ENCODE measurements at places on chromosomes 3 and 15.

DNA sequence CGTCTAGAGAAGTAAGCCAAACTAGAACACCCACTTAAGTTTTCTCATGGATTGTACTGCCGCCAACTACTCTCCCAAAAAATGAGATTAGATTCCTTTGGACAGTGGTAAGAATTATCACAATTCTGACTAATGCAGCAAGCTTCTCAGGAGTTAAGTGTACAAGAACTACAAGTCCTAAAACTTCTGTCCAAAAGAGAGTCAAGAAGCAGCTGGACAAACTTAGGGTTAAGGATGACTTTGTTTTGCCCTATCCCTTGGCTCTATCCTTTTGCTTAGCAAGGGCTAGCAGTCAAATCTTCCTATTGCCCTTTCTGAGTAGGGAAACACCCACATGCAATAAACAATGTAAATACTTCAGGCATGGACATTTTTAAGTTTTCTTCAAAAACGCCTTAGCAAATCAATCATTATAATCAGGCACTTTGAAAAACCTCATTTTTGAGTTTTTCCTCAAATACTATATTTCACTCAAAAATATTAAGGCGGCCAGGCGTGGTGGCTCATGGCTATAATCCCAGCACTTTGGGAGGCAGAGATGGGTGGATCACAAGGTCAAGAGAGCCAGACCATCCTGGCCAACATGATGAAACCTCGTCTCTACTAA lies 19.5 kb downstream of the RAF1 start:
- DNase-seq: no peak

DNA sequence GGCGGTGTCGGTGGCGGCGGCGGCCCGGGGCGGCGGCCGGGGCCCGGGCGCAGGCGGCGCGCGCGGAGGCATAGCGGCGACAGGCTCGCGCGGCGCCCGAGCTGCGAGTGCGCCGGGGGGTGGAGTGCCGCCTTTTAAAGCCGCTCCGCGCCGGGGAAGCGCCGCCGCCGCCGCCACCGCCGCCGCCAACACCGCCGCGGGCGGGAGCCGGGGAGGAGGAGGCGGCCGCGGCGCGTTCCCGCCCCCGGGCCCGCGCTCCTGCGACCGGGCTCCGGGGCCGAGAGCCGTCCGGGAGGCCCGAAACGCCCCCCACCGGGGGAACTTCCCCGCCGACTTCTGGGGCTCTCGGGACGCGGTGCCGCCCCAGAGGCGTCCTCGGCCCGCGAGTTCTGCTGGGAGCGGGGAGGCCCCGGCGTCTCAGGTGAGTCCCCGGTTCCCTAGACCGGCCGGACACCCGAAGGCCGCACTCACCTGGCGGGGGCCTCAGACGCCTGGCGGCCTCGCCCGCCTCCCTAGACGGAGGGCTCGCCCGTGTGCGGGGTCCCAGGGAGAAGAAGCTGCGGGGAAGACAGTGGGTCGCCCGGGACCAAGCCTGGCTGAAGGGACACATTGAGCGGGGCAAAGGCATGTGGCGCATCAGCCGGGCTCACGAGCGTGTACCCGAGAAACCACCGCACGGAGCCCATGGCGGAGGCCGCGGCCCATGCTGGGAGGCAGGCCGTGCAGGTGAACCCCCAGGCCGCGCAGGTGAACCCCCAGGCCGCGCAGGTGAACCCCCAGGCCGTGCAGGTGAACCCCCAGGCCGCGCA lies at the start of gene PCSK6:
Gene PCSK6, minus strand, starts transcription at position 109 of the 809 bp plus-strand sequence. Its CDS starts 37 bp downstream, at position 72.
- no peak for DNase-seq

DNA sequence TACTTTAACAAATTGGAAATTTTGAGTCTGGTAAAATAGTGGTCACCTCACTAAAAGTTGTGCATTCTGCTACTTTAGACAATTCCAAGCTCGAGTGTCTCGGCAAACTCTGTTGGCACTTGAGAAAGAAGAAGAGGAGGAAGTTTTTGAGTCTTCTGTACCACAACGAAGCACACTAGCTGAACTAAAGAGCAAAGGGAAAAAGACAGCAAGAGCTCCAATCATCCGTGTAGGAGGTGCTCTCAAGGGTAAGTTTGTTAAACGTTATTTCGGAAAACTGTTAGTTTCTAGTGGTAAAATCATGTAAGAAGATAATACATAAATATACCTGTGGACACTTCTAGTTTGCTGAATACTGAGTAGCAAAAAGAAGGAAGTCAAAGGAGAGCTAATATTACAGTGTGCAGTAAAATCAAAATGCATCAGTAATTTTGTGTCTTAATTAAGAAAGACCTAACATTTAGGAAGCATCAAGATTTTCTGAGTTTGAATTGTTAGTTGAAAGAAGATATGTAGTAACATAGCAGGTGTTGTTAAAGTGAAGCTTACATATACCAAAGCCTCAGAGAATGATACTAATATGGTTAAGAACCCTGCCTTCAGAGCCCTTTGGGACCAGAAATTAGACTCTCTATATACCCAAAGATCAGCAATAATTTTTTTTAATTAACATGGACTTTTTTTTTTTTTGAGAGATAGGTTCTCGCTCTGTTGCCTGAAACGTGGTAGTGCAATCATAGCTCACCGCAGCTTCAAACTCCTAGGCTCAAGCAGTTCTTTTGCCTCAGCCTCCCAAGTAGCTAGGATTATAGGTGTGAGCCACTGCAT lies 23.0 kb downstream of the BUB1B start:
- no peak for DNase-seq

DNA sequence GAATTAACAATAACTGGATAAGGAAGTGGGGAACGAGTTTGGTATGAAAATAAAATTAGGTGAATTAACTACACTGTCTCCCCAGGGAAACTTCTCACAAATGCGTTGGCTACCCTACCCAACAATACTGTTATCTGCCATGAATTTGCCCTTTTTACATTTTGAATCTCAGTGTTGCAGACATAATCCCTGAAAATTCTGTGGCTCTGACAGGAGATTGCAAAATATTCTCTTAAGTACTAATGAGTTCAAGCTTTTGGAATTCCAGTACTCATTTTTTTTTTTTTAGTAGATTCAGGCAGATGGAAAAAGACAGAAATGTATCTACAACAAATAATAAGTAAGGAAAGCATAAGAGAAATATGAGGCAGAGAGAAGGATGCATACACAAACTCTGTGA lies 332.6 kb downstream of the LSAMP start:
- DNase-seq: no peak

GRCh38 chr3:86245360-86245759 lies 745.6 kb downstream of the VGLL3 start:
- no peak for DNase-seq

DNA sequence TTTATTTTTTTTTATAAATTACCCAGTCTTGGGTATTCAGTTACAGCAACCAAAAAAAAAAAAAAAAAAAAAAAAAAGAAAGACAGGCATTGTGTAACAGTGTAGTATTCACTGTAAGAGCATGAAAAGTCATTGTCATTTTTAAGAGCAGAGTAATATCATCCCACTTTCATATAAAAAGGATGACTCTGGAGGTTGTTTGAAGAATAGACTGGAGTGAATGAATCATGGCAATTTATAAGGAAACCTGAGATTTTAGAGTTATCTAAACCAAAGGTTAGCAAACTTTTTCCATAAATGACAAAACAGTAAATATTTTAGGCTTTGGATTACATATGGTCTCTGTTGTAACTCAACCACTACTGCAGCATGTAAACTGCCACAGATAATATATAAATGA lies 794.9 kb downstream of the NTRK3 start:
- DNase-seq: no peak

Measured in activated CD4-positive, CD25-positive, alpha-beta regulatory T cell treated with anti-CD3 and anti-CD28 coated beads, Interleukin-2, amount 50 U/mL, for 72 hours (primary cell).